ENCODE measurements at places on chromosomes 4 and X.

- DNase-seq: no peak
Measured at GRCh38 chr4:76388160-76388908, 32.6 kb downstream of the CCDC158 start.

DNA sequence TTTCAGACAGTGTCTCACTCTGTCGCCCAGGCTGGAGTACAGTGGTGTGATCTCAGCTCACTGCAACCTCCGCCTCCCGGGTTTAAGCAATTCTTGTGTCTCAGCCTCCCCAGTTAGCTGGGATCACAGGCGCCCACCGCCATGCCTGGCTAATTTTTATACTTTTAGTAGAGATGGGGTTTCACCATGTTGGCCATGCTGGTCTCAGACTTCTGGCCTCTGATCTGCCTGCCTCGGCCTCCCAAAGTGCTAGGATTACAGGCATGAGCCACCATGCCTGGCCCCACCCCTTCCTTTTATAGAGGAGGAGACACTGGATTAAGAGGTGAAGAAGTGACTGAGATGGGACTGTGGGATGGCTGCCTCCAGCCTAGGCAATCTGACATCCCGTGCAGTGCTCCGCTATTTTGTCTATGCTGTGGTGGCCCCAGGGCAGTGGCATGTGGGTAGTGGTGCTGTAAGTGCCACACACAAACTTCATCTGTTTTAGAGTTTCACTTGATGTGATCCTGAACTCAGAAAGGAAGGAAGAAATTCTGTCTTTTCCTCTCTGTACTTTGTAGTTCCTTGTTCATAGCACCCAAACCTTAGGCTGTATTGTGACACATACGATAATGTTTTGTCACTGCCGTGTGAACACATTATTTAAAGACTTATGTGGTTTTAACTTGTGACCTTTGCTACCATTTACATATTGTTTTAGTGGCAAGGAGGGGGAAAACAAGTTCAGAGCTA lies 48.9 kb downstream of the FNIP2 start:
- DNase-seq: no peak

GRCh38 chr4:95049551-95050233 lies 291.9 kb downstream of the BMPR1B start:
- DNase-seq: peak; percentile 24

GRCh38 chr4:168831919-168832762 lies 177.9 kb downstream of the CBR4 start:
- peak; percentile 89 for DNase-seq

DNA sequence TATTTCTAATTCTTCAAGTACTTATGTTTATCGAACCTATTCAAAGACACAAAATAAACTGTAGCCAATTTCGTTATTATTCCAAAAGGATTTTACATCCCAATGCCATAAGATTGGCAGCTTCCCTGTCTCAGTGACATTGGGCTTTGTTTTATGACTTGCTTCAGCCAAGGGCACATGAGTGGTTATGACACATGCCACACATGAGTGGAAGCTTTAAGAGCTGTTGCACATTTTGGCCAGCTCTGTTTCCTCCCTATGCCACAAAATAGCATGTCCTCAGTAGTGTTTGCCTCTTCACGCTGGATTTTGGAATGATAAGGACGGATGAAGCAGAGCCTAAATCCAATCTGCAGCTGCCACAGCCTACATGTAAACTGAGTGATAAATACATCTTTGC lies 21.9 kb downstream of the SEC24D start:
- peak; percentile 24 for DNase-seq

Measured in adrenal gland (tissue), 19 donors.